ENCODE measurements at places on chromosomes 2 and 18.

DNA sequence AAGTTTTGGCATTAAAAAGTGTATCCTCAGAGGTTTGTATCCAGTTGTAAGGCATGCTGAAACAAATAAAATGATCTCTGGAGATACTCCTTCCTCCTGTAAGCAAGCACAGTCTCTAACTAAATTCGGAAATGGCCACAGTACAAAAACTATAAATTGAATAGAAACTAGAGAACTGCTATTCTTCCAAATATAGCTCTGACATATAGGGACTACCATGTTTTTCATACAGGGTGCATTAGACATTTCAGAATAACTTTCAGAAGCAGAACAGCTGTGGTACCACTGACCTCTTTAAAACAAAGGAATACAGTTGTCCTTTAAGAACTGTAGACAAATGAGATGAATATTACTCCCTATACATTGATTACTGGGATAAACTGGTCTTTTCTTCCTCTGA, 568.5 kb downstream of the ARHGAP15 start:
- DNase-seq = no peak

GRCh38 chr2:104825124-104825865, 28.6 kb upstream of the POU3F3 start:
- no peak for DNase-seq

DNA sequence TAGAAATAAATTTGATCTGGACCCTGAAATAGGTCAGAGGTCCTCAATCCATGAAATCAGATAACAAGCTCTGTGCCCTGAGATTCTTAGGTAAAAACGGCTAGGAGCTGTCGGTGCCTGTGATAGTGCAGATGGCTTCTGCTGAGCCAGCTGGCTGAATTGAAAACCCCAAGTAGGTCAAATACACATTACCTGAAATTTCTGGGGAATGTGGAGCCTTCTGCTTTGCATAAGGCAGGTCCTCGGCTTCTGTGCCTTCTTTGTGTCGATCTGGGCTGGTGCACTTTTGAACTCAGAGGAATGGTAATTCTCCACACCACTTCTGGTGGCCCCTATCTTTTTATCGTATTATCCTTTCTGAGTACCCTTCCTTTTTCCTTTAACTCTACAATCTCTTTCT, 66.6 kb downstream of the CNTNAP5 start:
- DNase-seq = no peak

- no peak for DNase-seq
These were observed 6.4 kb upstream of the FHL2 start for GRCh38 chr2:105405291-105405690.

DNA sequence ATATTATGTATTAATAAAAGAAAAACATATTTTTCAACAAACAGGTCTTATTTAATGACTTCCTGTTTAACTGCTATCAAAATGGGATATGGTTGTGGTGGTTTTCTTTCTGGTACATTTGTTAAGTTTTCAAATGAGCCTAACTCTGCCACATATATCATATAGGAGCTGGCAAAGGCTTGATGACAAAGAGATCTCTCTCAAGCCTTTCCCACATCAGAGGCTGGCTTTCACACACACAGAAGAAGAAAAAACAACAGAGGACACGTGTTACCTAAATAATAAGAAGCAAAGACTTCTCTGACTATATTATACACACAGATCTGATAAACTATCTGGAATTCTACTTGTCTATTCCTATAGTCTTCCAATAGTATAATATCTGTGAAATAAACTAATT, 46.1 kb downstream of the CFAP36 start:
- no peak for DNase-seq

GRCh38 chr18:45107425-45107824, 426.7 kb downstream of the SETBP1 start:
- no peak for DNase-seq

GRCh38 chr2:67082813-67083212, 314.3 kb upstream of the ETAA1 start:
- no peak for DNase-seq

DNA sequence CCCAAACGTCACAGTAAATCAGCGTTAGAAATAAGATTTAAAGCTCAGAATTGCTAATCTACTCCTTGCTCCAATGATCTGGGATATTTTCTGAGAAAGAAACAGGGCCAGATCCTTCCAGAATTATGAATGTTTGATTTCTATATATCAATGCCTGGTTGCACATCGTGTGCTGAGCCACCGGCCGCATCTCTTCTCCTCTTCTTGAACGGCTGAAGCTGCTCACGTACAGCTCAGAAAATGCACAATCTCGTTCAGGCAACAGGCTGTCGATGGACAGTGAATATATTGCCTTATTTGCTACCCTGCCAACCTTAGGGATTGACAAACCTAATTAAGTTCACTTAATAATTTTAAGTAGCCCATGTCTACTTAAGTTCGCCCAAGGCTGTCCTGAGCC, 169.5 kb downstream of the CLIP4 start:
- no peak for DNase-seq

- no peak for DNase-seq
These were observed 30.4 kb downstream of the TMEM247 start for GRCh38 chr2:46509804-46510203.

- DNase-seq = no peak
These were observed 470 bp downstream of the KCNF1 start for GRCh38 chr2:10912076-10912731.

DNA sequence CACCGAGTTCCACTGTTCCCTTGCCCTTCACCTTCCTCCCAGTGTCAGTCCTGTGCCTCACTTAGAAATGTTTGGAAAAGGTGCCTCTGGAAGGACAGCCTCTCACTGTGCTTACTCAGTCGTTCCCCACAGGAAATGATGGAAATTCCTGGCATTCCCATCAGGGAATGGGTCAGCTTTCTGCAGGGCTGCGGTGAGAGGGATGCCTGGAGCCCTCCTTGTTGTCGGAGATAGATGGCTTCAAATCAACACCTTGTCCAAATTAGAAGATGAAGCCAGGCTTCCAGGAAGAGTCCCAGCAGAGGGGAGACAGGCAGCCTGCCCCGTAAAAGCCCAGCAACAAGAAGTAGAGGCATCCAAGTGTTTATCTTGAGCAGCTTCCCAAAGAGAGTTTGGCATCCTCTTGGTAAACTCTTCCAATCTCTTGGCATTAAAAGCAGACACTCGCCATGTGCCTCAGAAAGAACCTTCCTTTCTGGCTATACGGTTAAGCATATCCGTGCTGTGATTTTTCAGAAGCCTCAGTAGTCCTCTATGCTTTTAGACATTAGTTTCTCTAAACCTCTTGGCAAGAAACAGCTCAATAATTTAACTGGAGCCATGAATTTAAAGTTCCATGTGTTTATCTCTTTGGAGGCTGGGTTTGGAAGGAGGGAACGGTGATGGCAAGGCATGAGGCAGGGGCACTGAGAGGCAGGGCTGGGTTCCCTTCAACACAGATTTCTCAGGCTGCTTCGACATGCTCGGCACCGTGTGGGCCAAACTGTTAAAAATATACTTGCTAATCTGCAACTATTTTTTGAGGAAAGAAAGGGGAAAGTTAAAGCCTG, 25.1 kb downstream of the COLEC12 start:
- DNase-seq = no peak

DNA sequence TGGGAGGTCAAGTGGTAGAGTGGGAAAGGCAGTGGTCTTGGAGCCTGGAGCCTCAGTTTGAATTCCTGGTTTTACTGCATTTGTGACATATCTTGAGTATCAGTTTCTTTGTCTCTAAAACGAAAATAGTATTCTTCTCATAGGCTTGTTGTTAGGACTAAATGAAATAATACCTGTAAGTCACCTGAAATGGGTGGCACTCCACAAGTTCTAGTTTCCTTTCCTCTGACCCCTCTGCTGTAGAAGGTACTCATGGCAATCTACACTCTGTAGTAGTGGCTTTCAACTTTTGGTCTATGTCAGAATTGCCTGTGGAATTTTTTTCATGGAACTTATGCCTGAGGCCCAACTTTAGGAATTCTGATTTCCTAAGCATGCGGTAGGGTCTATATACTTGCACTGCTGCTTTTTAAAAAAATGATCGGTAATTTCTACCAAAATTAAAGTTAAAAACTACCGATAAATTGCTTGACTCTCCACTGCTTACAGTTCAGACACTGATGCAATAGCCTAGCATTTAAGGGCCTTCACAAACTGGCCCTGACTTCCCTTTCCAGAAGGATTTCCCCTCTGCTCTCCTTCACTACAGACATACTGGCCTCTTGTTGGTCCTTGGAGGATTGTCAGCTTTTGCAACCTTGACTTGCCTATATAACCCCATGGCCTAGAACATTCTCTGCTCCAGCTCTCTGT, 47.2 kb downstream of the PLEK start:
- no peak for DNase-seq

GRCh38 chr2:9124231-9124741, 82.3 kb upstream of the ASAP2 start:
- DNase-seq = no peak

DNA sequence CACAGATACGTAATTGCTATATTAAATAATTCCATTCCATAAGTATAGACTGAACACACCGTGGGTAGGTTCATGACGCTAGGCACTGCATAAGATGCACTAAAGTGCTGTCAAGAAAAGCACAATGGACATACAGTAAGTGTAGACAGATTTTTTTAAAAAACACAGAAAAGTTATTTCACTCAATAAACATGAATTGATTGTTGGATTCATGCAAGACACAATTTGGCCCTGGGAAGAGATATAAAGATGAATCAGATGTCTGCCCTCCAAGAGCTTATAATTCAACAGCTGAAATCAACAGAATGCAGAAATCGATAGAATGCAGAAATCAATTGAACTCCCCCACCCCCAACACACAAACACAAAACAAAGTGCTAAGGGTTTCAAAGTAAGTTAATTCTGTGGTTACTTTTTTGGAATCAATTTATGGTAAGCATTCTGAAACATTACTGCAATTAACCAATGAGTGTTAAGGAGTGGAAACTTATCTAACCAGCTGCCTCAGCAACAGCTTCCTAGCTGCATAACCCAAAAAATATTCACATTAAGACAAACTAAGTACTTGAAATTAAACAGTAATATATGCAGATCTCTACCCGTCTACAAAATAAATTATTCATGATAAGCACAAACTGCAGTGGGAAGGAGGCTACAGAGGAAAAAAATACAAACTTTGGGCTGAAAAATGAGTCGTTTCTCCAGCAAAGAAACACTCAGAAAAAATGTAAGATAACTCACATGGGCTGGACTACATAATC, 1.6 kb downstream of the NBAS start:
- DNase-seq = no peak

DNA sequence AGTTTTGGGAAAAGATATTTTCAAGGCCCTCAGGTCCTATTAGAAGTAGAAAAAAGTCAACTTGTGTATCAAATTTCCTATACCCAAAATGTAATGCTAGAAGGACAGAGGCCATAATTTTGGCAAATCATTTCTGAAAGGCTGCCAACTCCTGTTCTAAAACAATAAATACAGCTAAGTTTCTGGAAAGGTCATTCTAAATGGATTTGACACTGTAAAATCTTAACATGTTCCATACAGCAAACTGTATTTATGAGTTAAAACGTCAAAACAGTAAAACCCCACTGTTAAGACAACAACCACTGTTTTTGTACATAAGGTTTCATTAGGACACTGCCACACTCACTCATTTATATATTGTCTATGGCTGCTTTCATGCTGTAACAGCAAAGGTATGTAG, 9.7 kb downstream of the FAM98A start:
- DNase-seq = no peak
